Myometrial cell (primary cell): ENCODE measurements at places on chromosomes 6 and 20. TPM values are rescaled to one million over a fixed set of nuclear protein-coding genes. Genes with fewer than 3 reads are reported as not detected.

Gene DSP
- 0.35 TPM in 1 of 2 replicates, not detected in the other for total RNA-seq

Gene CRISP2
- not detected in 2 replicates for total RNA-seq

Gene MRAP2
- total RNA-seq, result not detected in 2 replicates

Gene TMC2
- total RNA-seq, result not detected in 2 replicates

Gene DBNDD2
- 4.9 and 11.3 TPM in 2 replicates for total RNA-seq

Gene NHSL1
- 0.29 and 0.89 TPM in 2 replicates for total RNA-seq

Gene NAPB
- total RNA-seq, result 1.7 and 9.0 TPM in 2 replicates

Gene DNMT3B
- 1.7 and 2.7 TPM in 2 replicates for total RNA-seq

Gene ERVFRD-1
- total RNA-seq, result not detected in 2 replicates

Gene BTNL2
- total RNA-seq, result not detected in 2 replicates

Gene SLC25A27
- 1.2 TPM in 1 of 2 replicates, not detected in the other for total RNA-seq

Gene PPP1R16B
- total RNA-seq, result not detected in 2 replicates

Gene NUDT3
- 18.2 and 22.0 TPM in 2 replicates for total RNA-seq

Gene IRF4
- total RNA-seq, result not detected in 2 replicates

Gene CYB5R4
- 8.6 and 22.0 TPM in 2 replicates for total RNA-seq

Gene FAM50B
- total RNA-seq, result 3.2 and 11.0 TPM in 2 replicates

Gene LST1
- total RNA-seq, result not detected in 2 replicates

Gene COL11A2
- under 0.01 TPM in 1 of 2 replicates, not detected in the other for total RNA-seq
